ENCODE measurements at places on chromosomes 5 and 9. TPM values are rescaled to one million over a fixed set of nuclear protein-coding genes. Genes with fewer than 3 reads are reported as not detected.

Gene NR6A1
- total RNA-seq: 1.3 TPM

Gene NTNG2
- 0.60 TPM for total RNA-seq

Gene IFNA21
- not detected for total RNA-seq

Gene MORN5
- total RNA-seq: not detected

Gene CAMLG
- total RNA-seq: 43.2 TPM

Gene CATSPER3
- under 0.01 TPM for total RNA-seq

Gene PLEKHG4B
- 0.11 TPM for total RNA-seq

Gene TRPM3
- 0.11 TPM for total RNA-seq

Gene TMEM252
- not detected for total RNA-seq

Gene ARL10
- 7.3 TPM for total RNA-seq

Gene STPG3
- total RNA-seq: not detected

Gene REEP2
- total RNA-seq: 1.0 TPM

Gene NXNL2
- 0.98 TPM for total RNA-seq

Gene MSMP
- total RNA-seq: 57.2 TPM

Gene PAX5
- not detected for total RNA-seq

Gene GNA14
- total RNA-seq: 20.5 TPM

Gene OR1Q1
- not detected for total RNA-seq

Gene TEK
- total RNA-seq: 275 TPM

Gene DMGDH
- 0.26 TPM for total RNA-seq

Gene GGTA1
- 11.1 TPM for total RNA-seq

Gene ARL15
- 94.4 TPM for total RNA-seq

Gene GTF2H2C
- total RNA-seq: 24.4 TPM

Gene TMC1
- total RNA-seq: 0.22 TPM

Gene GKAP1
- 2.0 TPM for total RNA-seq

Gene TRAF1
- total RNA-seq: 0.43 TPM

Gene SLC25A2
- total RNA-seq: 0.09 TPM

Gene GMCL2
- not detected for total RNA-seq

Gene GABRA6
- total RNA-seq: not detected

Gene ADCY2
- total RNA-seq: under 0.01 TPM

Gene CCNJL
- total RNA-seq: 6.6 TPM

Gene SOHLH1
- not detected for total RNA-seq

Gene OR13C4
- total RNA-seq: not detected

Gene PCDHA4
- total RNA-seq: under 0.01 TPM

Gene ENTPD8
- total RNA-seq: 0.33 TPM

Gene PCDHGB1
- 1.6 TPM for total RNA-seq

Gene FEM1C
- 15.9 TPM for total RNA-seq

Gene NEURL1B
- total RNA-seq: 0.11 TPM

Gene SPINK4
- not detected for total RNA-seq

Gene IFNK
- not detected for total RNA-seq

Gene PCDHGB2
- 2.7 TPM for total RNA-seq

Gene HAPLN1
- not detected for total RNA-seq

Gene TSSK1B
- not detected for total RNA-seq
